ENCODE measurements at places on chromosomes 5 and 9. TPM values are rescaled to one million over a fixed set of nuclear protein-coding genes. Genes with fewer than 3 reads are reported as not detected.

OLFM1 gene
- 0.85 TPM for total RNA-seq

FAM153A gene
- total RNA-seq = 0.24 TPM

MARCOL gene
- total RNA-seq = not detected

DMRT3 gene
- not detected for total RNA-seq

ABLIM3 gene
- total RNA-seq = 10.2 TPM

KCNV2 gene
- not detected for total RNA-seq

SYNPO gene
- 2.7 TPM for total RNA-seq

IL31RA gene
- total RNA-seq = 14.0 TPM

Measured in hair follicle dermal papilla cell (primary cell).